ENCODE measurements at places on chromosomes 7 and 10. TPM values are rescaled to one million over a fixed set of nuclear protein-coding genes. Genes with fewer than 3 reads are reported as not detected.

Gene NACAD
- 125 TPM for total RNA-seq

Gene PDGFA
- 7.6 TPM for total RNA-seq

Gene ANKRD61
- not detected for total RNA-seq

Gene PLCE1
- 0.25 TPM for total RNA-seq

Gene CLDN4
- 0.54 TPM for total RNA-seq

Gene LRMDA
- total RNA-seq: 2.1 TPM

Gene JCAD
- 0.32 TPM for total RNA-seq

- DNase-seq: no peak
Observed at GRCh38 chr10:48454302-48455054, 148.0 kb downstream of the MAPK8 start.

Gene ADCY1
- 51.9 TPM for total RNA-seq

Gene COBL
- total RNA-seq: 3.3 TPM

DNA sequence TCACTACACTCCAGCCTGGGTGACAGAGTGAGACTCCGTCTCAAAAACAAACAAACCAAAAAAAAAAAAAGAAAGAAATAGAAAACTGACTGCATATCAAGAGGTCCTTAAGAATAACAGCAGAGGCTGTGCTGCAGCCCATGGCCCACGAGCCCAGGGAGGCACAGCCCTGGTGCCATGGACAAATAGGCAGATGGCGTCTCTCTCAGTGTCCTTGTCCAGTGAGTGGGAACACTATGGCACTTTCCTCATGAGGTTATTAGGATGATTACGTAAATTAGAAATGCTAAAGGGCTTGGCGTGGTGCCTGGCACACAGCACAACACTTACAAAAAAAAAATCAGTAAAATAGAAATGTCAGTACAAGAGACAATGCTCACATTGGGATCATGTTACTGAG, 33.4 kb upstream of the PFKP start:
- no peak for DNase-seq

- no peak for DNase-seq
Observed at GRCh38 chr10:1594372-1595241, 142.7 kb downstream of the ADARB2 start.

DNA sequence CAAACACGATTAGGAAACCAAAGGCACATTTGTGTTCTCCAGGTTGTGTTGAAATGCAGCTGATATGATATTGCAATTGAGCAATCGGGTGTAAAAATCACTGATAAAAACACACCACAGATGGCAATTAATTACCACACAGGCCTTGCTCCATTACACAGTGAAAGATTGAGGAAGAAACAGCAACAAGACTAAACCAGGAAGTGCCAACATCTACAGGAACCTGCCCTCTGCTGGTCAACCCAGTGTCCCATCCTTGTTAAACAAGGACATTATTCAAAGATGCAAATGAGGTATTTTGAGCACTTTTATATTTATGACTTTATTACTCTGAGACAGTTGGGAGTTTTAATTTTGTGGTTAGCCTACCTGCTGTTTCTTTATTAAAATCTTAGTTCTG, 765.6 kb upstream of the GHITM start:
- peak; percentile 41 for DNase-seq

GRCh38 chr7:159027056-159027788, 117.4 kb downstream of the VIPR2 start:
- no peak for DNase-seq

DNA sequence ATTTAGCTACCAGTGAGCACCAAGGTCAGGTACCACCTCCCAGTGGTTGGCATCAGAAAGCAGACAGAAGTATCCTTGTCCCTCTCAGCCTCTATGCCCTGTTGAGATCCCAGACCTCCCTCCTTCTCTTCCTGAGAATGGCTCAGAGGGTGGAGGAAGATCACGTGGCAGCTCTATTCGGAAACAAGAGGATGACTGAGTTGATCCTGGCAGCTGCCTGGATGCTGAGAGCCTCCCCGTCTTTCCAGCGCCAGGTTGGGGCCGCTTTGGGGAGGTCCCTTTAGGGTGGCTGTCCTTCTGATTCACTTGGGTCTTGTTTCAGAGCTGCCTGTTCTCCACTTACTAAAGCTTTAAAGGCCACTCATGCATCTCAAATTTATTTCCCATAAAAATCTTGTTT, 36.9 kb upstream of the NPFFR1 start:
- no peak for DNase-seq

GRCh38 chr10:110481919-110482318, 15.8 kb upstream of the DUSP5 start:
- DNase-seq: no peak

DNA sequence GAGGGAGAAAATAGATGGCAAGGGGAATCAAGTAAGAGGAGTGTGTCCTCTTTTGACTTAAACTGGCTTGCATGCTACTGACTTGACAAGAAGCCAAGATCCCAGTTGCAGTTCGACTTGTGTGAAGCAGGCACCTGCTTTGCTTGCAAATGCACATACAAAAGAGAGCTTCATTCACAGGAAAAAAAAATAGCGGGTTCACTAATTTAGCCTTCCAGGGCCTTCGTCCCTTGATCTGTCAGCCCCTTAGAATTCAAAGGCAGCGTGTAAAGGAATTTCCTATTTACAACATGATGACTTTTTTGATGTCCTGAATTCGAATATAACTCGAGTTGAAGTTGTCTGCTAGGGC, 192.1 kb downstream of the CELF2 start:
- DNase-seq: no peak

DNA sequence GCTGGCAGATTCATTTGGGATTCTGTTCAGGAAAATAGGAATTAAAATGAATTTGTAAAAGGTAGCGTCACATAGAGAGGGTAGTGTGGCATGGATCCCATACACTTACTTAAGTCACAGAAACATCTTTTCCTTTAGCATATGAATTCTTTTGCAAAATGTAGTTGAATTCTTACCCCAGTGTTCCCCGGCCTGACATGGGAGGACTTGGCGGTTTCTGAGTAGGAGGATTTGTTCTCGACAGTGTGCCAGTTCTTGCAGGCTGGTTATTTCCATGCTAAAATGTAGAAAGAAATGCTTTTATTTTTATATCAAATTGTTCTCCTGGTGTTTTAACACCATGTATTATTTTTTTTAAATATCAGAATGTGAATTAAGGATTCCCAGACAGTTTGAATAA, 72.6 kb downstream of the PDSS1 start:
- no peak for DNase-seq

Gene RPEL1
- total RNA-seq: not detected

Gene VGF
- total RNA-seq: 8.4 TPM

DNA sequence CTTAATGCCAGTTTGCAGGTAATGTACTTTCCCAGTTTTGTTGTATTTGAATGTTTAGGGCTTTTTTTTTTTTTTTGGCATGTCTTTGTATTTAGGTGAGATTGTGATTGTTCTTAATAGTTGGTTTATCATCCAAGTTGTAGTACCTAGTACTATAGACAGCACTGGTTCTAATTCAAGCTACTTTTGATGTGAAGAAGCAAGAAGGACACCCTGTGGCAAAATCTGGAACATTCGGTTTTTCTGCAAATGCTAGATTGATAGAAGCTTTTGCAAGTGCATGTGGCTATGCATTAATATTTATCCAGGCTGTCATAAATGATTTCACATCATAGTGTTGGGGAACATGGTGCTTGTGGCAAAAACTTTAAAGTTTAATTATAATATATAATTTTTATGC, 248.9 kb downstream of the FOXP2 start:
- DNase-seq: no peak

Gene STRIP2
- 3.3 TPM for total RNA-seq
